ENCODE measurements at places on chromosomes 7 and 10.

DNA sequence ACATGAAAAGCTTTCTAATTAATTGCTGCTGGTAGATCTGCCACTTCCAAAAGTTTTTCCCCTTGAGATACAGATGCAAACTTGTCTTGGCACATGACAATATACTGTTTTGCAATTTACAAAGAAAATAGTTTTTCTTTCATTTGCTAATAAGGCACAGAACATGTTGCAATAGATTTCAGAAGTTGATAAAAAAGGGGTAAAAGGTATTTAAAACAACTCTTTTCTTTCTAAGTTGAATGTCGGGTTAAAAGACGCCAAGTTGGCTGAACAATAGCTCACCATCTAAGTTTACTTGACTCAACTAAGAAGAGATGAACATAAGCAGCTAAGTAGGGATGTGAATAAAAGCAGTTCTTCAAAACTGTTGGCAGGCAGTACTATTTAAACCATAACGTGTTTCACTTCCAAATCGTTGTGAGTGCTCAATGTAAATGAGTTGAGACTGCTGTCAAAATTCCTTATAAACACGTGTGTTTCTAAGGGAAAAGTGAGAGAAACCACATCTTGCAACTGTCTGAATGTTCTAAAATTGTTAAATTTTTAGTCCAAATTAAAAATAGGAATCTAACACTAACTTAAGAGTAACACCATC, 14.5 kb upstream of the THSD7A start:
- DNase-seq: no peak

- no peak for DNase-seq
Observed at GRCh38 chr7:128302139-128302538, 41.6 kb downstream of the RBM28 start.

GRCh38 chr7:19798986-19799385, 25.6 kb upstream of the TMEM196 start:
- no peak for DNase-seq

DNA sequence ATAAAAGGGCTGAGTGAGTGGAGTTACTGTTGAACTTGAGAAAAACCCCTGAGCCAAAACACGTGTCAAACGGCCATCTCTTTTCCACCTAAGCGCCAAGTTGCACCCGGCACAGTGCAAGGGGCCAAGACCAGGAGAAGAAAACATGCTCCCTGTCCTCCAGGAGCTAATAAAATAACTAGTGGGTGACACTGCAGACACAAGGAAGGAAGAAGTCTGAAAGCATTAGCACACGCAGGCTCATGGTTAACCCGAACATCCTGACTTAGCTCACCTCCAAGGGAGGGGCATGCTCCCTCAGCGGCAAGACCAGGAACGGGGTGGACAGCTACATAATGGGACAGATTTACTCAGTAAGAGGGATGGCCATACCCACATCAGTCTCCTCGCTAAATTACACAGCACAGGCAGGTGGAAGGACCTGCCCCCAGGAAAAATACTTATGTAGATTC, 65.0 kb downstream of the PIP4K2A start:
- no peak for DNase-seq
